ENCODE measurements at places on chromosomes 1 and 21.

GRCh38 chr1:230860617-230861384 is 7.5 kb downstream of the C1orf198 start:
- DNase-seq: no peak

DNA sequence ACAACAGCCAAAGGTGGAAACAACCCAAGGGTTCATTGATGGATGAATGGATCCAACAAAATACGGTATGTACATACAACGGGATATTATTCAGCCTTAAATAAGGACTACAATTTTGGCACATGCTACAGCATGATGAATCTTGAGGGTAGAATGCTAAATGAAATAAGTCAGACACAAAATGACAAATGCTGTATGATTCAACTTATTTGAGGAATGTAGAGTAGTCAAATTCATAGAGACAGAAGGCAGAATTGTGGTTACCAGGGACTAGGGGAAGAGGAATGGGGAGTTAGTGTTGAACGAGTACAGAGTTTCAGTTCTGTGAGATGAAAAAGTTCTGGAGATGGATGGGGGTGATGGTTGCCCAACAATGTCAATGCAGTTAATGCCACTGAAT is 118.0 kb upstream of the PAXBP1 start:
- no peak for DNase-seq

DNA sequence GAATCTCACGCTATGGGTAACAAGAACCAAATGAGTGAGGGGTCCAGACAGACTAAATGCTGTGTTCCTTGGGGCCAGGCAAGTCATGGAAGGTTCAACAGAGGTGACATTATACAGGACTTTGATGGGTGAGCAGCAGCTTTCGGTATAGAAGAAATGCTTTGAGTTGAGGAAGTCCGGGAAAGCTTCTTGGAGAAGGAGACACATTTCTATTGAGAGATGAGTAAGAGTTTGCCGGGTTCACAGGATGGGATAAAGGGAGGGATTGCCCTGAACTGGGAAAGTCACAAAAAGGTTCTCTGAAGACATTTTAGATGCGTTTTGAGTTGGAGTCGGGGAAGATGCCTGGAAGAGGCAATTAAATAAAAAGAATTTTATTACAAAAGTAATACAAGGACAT is 580 bp upstream of the AZIN2 start:
- no peak for DNase-seq

DNA sequence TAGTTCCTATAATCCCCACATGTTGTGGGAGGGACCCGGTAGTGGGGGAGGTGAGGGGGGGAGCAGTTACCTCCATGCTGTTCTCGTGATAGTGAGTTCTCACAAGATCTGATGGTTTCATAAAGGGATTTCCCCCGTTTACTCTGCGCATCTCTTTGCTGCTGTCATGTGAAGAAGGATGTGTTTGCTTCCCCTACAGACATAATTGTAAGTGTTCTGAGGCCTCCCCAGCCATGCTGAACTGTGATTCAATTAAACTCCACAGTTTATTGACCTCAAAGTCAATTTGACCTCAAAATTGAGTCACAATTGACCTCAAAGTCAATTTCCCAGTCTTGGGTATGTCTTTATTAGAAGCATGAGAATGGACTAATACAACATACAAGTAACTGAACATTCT is 19.7 kb downstream of the DPH5 start:
- DNase-seq: no peak

- peak; percentile 83 for DNase-seq
Observed at GRCh38 chr1:71357708-71358107, 276.9 kb upstream of the ZRANB2 start.

- DNase-seq: no peak
Observed at GRCh38 chr1:26922901-26923300, 1.4 kb downstream of the NUDC start.

DNA sequence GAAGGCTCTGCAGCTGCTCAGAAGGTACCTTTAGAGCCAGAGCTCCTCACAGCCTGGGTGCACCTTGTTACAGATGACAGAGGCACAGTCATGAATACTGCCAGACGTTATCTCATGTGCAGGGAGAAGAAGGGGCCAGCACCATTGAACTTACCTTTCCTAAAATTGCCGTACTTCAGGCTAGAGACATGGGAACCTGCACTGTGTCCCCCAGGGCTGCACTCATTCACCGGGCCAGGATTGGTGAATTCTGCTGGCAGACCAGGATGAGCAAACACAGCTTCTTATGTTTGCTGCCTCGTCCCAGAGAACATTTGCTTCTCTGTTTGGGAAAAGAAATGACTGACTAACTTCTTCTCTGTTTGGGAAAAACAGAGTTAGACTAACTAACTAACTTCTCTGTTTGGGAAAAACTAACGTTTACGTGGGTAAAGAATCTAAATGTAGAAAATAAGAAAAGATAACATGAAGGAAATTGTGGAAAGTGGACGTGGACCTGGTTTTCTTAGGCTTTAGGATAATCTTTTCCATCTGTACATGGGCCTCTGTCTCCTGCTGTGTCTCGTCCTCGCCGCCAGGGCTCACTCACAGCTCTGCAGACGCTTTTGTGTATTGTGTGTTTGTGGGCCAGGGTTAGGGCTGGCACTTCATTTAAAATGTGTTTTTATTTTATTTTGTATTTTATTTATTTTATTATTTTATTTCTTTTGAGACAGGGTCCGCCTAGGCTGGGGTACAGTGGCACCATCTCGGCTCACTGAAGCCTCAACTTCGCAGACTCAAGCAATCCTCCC is 9.9 kb downstream of the OBSCN start:
- no peak for DNase-seq

GRCh38 chr1:32894681-32895080 is 6.5 kb downstream of the TMEM54 start:
- DNase-seq: no peak

Data from H9 (cell line).